Brain (organoid and tissue), 16 donors: ENCODE measurements at places on chromosomes 2 and 18.

GRCh38 chr2:2012505-2012904, 268.2 kb upstream of the PXDN start:
- no peak for DNase-seq

DNA sequence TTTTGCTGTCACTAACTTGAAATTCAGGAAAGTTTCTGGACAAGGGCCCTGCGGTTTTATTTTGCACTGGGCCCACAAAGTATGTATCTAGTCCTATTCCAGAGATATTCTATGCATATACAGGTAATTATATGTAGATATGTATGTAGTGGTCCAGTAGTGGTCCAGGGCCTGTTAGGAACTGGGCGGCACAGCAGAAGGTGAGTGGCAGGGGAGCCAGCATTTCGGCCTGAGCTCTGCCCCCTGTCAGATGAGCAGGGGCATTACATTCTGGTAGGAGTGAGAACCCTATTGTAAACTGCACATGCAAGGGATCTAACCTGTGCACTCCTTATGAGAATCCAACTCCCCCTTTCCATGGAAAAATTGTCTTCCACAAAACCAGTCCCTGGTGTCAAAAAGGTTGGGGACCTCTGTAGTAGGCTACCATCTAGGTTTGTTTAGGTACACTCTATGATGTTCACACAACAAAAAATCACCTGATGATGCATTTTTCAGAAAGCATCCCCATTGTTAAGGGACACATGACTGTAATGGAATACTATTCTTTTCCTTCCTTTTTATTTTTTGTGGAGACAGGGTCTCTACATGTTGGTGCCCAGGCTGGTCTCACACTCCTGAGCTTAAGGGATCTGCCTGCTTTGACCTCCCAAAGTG, 2.8 kb upstream of the PPP4R3B start:
- no peak for DNase-seq

- DNase-seq: no peak
Observed at GRCh38 chr2:152499896-152500735, 165.1 kb downstream of the FMNL2 start.

DNA sequence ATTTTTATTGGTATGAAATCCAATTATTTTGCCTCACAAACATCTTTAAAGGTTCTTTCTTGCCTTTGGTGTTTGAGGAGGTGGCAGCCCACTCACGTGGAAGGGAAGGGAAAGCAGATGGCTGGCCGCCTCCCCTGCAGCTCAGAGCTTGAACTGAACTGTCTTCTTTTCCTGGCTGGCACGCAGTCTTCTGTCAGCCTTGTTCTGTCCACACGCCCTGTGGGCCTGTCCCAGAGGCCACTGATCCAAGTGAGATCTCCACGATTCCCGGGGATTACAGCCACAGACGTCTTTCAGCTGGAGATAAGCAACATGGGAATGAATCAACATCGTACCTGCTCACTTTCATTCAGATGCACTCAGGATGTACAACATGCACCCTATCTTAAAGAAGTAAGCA, 73.3 kb downstream of the TMEM18 start:
- no peak for DNase-seq

DNA sequence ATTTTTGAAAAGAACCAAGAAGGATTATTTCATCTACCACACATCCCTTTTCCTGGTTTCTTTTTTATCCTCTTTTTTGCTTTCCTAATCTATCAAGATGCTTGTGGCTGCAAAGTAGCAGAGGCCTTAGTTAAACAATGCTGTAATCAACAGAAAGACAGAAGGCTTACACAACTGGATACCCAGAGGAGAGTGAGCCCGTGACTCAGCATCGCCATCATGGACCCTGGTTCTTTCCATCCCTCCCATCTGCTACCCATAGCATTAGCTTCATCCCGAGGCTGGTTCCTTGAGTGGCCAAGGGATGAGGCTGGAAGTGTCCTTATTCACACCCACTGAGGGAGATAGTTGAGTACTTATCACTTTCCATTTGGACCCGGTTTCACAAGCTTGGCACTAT, 7.5 kb upstream of the HAAO start:
- no peak for DNase-seq

DNA sequence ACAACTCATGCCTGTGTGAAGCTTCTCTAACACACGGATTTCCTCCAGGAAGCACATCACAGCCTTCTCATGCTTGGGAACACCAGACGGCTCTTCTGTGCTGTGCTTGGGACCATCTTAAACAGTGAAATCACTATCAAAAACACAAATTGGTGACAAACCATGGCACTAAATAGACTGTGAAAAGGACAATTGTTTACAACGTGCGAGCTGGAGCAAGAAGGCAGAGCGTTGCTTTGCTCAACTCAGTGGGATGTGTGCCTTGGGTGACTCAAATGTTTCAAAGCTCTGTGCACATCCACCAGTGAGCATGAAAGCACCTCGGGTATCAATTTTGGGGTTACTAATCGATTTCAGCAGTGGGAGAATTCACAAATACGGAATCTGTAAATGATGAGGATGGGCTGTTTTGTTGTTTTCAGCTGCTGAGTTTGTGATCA, 182.4 kb upstream of the ARL4C start:
- DNase-seq: no peak

GRCh38 chr2:214378455-214379103, 32.3 kb upstream of the VWC2L start:
- peak; percentile 10 for DNase-seq

GRCh38 chr18:32238635-32239268, 48.9 kb downstream of the MEP1B start:
- no peak for DNase-seq

DNA sequence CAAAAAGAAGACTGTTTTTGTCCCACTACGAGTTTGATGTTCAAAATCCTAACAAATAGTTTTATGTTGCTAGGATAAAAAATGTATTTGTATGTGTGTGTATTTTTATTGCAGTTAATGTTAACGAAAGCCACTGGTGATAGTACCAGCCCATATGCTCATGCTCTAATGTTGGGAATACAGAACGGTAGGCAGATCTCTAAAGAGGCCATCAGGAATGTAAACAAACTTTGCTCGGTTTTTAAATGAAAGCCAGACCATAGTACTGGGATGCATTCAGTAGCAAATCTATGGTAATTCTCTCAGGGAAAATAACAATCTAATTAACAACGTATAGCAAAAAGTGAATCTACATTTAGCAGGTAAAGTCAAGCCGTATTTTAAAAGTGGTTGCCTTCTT, 208.1 kb downstream of the NEDD4L start:
- DNase-seq: no peak

GRCh38 chr2:238567067-238567855, 140.5 kb downstream of the ASB1 start:
- no peak for DNase-seq

GRCh38 chr2:176164201-176164600, 7.1 kb downstream of the HOXD3 start:
- DNase-seq: no peak
